ENCODE measurements at places on chromosomes 1 and 21.

GRCh38 chr1:246591047-246591446, 24.8 kb downstream of the CNST start:
- no peak for DNase-seq

- no peak for DNase-seq
Observed at GRCh38 chr1:234871710-234872271, 256.8 kb downstream of the TOMM20 start.

- DNase-seq, result no peak
Observed at GRCh38 chr1:199811163-199811562, 216.3 kb upstream of the NR5A2 start.

GRCh38 chr1:47317841-47318240, 3.9 kb upstream of the STIL start:
- no peak for DNase-seq

DNA sequence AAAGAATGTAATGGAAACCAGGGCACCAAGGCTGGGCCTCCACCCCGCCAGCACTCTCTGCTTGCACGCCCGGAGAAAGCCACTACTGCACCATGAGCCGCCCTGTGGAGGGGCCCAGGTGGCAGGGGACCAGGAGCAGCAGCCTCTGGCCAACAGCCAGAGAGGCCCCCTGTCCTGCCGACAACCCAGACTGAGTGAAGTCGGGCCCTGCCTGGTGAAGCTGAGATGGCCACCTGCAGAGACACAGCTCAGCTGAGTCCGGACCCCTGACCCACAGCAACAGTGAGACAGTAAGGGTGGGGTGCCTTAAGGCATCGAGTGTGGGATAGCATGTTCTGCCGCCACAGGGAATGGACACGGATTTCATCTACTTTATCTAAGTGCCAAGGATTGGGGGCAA, 28.9 kb downstream of the WDR4 start:
- DNase-seq, result no peak

GRCh38 chr1:229689273-229689672, 63.2 kb downstream of the URB2 start:
- DNase-seq, result no peak

GRCh38 chr1:78304761-78305160, 186.0 kb upstream of the PTGFR start:
- DNase-seq, result no peak

- no peak for DNase-seq
Observed at GRCh38 chr1:18970762-18971161, 14.3 kb upstream of the IFFO2 start.

GRCh38 chr21:45393833-45394638, 10.9 kb upstream of the COL18A1 start:
- DNase-seq, result no peak

GRCh38 chr1:228393268-228393701, 13.3 kb downstream of the TRIM11 start:
- DNase-seq, result no peak

DNA sequence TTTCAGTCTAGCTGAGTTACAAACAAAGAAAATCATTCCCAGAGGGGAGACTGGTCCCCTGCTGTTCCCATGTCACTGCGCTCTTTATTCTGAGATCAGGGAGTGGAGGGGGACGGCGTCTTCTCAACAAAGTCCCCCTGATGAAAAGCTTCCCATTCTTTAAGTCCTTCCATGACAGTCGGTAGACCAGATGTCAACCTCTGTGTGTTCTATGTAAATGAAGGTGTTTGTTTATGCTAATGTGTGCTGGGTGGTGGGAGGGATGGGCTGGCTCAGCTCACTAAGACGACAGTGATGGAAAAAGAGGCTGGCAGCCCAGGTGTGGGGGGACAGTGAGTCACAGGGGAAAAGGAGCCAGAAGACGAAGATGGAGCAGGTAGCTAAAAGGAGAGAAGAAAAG, 148.2 kb upstream of the KLHDC7A start:
- DNase-seq, result no peak

- no peak for DNase-seq
Observed at GRCh38 chr1:156652992-156653355, 11.1 kb downstream of the BCAN start.

DNA sequence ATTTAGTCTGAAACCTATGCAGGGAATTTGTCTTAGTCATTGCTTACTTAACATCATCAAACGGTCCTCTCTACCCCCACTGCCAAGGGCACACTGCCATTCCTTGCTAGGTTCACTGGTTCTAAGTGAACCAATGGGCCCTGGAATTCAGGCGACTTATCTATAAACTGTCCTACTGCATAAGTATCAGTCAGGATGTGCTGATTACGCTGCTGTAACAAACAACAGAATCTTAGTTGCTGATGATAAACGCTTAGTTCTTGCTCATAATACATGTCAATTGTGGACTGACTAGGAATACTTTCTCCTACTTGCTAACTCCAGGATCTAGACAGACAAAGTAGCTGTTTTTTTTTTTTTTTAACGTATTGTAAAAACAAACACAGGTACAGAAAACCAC, 136.1 kb downstream of the PRDM2 start:
- no peak for DNase-seq

- DNase-seq, result no peak
Observed at GRCh38 chr1:87833166-87833565, 504.5 kb downstream of the LMO4 start.

- no peak for DNase-seq
Observed at GRCh38 chr1:108969346-108969745, 6.1 kb upstream of the CLCC1 start.

- DNase-seq, result no peak
Observed at GRCh38 chr1:161473348-161473747, 31.9 kb upstream of the FCGR2A start.

GRCh38 chr1:5798151-5798730, 194.0 kb downstream of the NPHP4 start:
- no peak for DNase-seq

DNA sequence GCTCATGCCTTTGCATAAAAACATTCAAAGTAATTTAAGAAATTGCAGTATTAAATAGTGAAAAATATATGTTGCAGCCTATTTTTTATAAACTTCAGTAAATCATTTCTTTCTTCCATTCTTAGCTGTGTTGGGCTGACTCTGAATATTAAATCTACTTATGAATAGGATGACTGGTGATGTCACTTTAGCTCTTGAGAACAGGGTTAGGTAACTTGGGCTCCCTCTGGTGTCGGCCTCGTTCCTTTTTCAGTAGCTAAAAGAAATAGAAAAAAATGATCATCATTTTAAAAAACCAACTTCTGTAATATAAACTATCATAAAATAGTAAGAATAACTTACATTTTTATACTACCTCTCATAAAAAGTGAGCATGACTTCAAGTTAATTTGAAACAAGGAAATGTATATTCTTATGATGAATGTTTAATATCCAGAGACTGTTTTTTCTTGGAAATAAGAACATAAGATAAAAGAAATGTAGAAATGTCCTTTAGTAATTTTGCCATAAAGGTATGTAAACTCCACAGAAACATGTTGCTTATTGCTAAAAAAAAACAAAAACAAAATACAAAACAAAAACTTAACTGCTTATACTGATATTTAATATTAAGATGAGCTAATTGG, 26.8 kb upstream of the NCAM2 start:
- DNase-seq, result peak; percentile 47

GRCh38 chr1:173038875-173039554, 11.7 kb downstream of the TNFSF18 start:
- DNase-seq, result no peak
